ENCODE measurements at places on chromosomes 12 and 14. TPM values are rescaled to one million over a fixed set of nuclear protein-coding genes. Genes with fewer than 3 reads are reported as not detected.

GPD1 gene
- total RNA-seq: 5.1 TPM

ERG28 gene
- total RNA-seq: 7.5 TPM

LRCOL1 gene
- not detected for total RNA-seq

ZNF605 gene
- total RNA-seq: 12.6 TPM

ESYT1 gene
- 36.2 TPM for total RNA-seq

KLHL33 gene
- total RNA-seq: 0.35 TPM

KRT79 gene
- not detected for total RNA-seq

NR2C1 gene
- 34.6 TPM for total RNA-seq

PDE3A gene
- total RNA-seq: 132 TPM

DNA sequence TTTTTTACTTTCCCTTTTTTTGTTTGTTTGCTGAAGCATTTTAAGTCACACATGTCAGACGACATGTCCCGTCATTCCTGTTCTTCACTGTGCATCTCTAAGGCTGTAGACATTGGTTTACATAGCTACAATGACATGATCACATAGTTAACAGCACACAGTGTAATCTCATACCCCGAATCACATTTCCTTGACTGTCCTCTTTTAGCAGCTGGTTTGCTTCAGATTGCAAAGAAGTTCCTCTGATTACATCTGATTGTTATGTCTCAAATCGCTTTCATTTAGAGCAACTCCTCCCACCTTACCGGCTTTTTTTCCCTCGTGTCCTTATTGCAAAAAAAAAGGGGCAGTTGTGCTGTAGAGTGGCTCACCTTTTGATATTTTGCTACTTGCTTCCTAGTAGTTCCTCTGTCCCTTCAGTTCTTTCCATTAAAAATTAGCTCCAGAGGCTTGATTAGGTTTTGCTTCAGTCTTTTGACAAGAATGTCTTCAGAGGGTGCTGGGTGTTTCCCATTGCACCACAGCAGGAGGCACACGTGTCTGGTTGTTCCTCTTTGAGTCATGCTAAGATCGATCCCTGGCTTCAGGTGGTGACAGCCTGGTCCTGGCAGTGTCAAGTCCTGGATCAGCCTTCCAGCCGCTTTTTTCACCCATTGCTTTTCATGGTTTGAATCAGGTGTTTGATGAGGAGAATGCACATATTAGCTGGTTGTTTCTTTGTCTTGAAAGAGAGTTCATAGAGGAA lies 35.0 kb downstream of the ZNF664 start:
- no peak for DNase-seq

DNA sequence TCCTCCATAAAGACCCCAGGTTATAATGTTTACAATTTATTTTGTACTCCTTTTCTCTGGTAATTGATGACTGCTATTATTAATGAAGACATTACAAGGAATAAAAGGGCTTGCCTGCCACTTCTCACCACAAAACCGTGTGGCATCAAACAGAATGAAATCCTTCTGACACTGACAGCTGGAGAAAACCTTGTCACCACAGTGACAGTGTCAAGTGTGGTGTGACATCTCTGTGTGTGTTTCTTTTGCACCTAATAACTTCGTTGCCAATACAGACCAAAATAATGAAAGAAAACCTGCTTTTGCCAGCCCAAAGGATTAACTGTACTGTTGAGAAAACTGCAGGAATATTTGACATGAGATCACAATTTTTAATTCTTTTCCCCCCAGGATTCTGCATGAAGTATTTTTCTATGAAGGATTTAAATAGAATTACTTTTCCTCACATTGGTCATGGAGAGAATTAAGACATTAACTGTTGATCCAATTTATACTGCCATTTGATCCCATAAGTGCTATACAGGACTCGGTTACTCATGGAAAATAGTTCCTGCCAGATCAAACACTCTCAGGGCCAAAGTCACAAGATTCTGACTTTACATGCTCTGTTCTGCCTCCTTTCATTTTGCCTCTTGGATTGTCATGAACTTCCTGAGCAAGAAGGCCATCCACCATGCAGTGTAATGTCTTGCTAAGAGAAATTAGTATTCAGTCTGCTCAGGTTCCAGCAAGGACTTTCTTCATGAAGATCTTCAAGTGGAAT lies 60.4 kb upstream of the IFNG-AS1 start:
- no peak for DNase-seq

GRCh38 chr14:38243696-38244240 lies 12.1 kb downstream of the CLEC14A start:
- DNase-seq: no peak

GRCh38 chr12:90682398-90682797 lies 272.6 kb downstream of the CCER1 start:
- no peak for DNase-seq

DNA sequence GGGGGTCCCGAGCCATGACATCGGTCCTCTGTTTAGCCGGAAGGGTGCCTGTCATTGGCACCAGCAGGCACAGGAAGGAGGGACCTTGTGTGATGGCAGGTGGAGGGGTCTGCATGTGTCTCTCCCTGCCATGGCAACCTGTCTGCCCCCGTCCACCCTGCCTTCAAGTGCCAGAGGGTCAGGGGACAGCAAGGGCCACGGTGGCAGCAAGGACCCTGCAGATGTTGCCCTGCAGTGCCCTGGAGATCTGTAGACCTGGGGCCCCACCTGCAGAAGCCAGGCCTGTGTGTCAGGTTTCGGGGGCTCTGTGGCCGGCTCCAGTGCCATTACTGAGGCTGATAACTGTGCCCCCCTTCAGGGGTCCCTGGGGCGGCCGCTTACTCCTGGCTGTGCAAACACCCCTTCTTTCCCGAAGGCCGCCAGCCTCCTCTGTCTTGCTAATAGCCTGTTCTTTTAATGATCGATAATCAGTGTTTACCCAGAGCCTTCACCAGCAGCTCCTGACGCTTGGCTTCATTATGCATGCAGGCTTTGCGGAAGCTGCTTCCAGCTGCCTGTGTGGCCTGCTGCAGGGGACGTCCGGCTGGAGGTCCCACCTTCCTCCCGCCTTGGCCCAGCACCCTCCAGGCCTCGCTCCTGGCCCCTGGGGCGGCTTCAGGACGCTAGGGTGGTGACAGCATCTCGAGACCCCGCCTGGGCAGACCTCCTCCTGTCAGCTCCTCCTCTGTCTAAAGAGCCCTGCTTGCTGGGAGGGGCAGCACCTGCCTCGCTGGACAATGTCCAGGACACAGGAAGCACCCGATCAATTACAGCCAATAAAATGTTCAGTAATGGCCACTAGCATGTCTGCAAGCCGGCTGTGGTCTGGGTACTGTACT lies 153.0 kb downstream of the KIF26A start:
- peak; percentile 43 for DNase-seq

GRCh38 chr14:22483863-22484593 lies 105.0 kb downstream of the DAD1 start:
- DNase-seq: no peak

DNA sequence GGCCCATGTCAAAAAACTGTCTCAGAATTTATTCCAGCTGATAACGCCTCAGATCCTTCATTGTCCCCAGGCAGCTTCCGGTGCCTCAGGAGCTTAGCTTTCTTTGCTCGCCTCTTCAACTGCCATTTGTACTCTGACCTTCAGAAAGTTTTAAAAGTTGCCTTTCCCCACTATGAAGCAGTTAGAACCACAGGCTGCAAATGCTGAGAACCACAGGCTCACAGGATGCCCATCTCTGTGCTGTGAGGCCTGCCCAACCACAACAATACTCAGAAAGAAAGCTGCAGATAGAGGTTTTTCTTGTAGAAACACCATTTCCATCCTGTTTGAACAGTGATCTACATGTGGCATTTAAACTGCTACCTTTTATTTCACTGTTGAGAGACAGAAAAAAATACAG lies 131.1 kb downstream of the PRKCH start:
- no peak for DNase-seq

GRCh38 chr12:52284562-52285171 lies 6.7 kb downstream of the KRT81 start:
- no peak for DNase-seq

DNA sequence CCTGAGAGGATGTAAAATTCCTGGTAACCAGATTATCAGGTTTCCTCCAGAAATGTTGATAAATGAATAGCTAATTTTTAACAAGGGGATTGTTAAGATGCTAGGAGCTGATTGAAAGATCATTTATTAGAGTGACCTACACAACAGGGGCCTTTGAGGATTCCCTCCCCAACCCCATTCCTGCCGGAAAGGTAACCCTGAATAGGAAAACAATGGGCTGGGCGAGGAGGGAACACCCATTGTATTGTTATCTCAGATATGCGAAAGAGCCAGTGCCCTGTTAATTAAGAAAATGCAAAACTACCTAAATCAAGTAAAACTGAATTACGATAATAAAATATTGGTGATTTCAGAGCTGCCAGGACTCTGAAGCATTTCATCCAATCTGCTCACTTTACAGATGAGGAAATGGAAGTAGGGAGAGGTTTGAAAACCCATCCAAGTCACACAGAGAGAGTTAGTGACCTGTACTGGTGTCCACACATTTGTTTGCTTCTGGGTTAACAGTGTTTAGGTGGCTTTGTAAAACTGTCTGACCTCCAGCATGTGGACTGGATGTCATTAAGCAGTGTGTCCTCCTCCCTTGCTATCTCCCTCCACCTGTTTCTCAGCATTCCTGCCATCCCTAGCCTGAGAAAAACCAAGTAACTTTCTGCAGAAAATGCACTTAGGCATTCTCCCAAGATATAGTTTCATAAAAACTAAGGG lies 214.8 kb downstream of the TTC6 start:
- DNase-seq: no peak

GRCh38 chr14:78083837-78084236 lies 86.3 kb upstream of the NRXN3 start:
- no peak for DNase-seq

- DNase-seq: no peak
Observed at GRCh38 chr14:90732139-90732538, 84.1 kb downstream of the TTC7B start.

DNA sequence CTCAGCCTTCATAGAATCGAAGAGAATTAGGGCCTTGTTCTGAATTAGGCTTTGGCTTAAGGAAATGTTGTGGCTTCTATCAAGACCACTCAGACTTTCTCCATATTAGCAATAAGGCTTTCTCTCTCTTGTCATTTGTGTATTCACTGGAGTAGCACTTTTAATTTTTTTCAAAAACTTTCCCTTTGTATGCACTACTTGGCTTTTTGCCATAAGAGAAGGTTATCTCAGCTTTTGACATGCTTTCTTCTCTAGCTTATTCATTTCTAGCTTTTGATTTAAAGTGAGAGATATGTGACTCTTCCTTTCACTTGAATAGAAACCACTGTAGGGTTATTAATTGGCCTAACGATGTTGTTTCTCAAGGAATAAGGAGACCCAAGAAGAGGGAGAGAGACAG lies 244.2 kb downstream of the GPHN start:
- DNase-seq: no peak

- no peak for DNase-seq
Observed at GRCh38 chr14:20560961-20561360, at the start of gene RNASE9. TSS of gene RNASE9 (minus strand) at chr14:20561047.

DNA sequence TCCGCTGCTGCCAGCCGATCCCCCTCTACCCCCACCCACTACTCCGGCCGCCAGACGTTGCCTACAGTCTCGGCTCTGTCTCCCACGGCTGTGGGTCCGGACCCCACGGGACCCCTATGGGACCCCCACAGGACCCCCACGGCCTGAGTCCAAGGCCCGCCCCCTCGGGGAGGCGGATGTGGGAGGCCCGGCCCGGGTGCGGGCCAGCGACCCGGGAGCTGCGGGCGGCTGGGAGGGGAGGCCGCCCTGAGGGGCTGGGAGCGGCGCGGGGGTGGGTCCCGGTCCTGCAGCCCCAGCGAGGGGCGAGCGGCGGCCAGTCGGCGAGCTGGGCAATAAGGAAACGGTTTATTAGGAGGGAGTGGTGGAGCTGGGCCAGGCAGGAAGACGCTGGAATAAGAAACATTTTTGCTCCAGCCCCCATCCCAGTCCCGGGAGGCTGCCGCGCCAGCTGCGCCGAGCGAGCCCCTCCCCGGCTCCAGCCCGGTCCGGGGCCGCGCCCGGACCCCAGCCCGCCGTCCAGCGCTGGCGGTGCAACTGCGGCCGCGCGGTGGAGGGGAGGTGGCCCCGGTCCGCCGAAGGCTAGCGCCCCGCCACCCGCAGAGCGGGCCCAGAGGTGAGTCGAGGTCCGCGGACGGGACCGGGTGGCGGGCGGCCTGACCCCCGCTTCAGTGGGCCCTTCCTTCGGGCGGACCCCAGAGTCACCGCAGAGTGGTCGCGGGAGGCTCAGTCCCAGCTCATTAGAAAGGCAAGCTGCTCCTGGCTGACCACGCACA lies at the start of gene ACVRL1:
TSS of gene ACVRL1 (plus strand) at position 422 of the 773 bp plus-strand sequence. CDS start 4,971 bp downstream, outside the sequence.
- no peak for DNase-seq

- no peak for DNase-seq
Observed at GRCh38 chr12:30120522-30120921, 336.8 kb upstream of the TMTC1 start.

GRCh38 chr12:108390495-108391203 lies 51.5 kb upstream of the CMKLR1 start:
- no peak for DNase-seq

GRCh38 chr12:46678426-46678825 lies 147.4 kb downstream of the SLC38A4 start:
- DNase-seq: no peak

DNA sequence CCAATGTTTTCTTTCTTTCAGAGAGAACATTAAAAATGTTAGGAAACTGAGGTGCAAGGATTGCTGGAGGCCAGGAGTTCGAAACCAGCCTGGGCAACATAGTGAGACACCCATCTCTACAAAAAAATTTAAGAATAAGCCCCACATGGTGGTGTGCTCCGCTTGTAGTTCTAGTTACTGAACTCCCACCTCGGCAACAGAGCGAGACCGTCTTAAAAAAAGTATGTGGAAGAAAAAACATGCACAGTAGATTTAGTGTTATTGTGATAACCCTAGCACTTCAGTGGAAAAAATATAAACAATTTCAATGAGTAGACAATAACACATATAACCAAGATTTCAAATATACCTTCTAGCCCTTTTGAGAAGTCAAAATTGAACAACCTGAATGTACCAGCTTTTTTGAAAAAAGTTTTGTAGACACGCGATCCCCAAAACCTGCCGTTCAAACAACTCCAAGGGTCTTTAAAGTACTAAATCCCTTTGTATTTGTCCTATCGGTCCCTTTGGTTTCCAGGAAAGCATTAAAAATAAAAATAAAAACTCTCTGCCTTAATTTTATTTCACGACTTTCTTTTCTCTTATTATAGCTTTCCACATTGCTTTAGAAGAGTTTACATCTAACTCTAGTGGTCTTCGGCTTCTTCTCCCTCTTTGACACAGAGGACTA lies 1.0 kb upstream of the ANO6 start:
- DNase-seq: no peak

- DNase-seq: peak; percentile 41
Observed at GRCh38 chr14:72744416-72745120, 149.3 kb downstream of the DPF3 start.

- no peak for DNase-seq
Observed at GRCh38 chr12:76551482-76551888, 8.1 kb downstream of the OSBPL8 start.

DNA sequence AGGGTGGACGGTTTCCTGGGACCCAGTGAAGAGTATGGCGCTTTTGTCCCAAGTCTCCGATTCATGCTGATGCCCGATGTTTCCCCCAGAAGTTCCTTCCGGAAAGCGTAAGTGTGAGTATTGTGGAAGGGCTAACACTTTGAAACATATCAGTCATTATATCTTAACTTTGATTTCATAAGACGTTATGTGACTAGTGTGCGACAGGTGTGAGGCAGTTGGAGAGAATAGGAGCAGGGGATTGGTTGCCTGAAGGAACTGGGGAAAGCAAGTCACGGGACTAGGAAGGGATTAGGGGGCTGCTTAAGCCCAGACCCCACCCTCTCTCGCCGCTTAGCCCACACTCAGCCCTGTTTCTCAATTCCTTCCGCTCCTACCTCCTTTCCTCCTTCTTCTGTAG lies 154.9 kb downstream of the CHST11 start:
- no peak for DNase-seq

Measured in cardiac septum (tissue), 1 donor.